ENCODE measurements at places on chromosomes 5 and 9. TPM values are rescaled to one million over a fixed set of nuclear protein-coding genes. Genes with fewer than 3 reads are reported as not detected.

Gene FOXD4
- not detected for total RNA-seq

Gene PTGR1
- total RNA-seq: 95.6 TPM

Gene SPOCK1
- 22.4 TPM for total RNA-seq

Gene ZNF618
- 5.6 TPM for total RNA-seq

Gene LCN2
- 2.2 TPM for total RNA-seq

Gene BAAT
- not detected for total RNA-seq

Gene SEMA4D
- total RNA-seq: 1.7 TPM

Gene SLC34A1
- total RNA-seq: 1.5 TPM
